ENCODE measurements at places on chromosomes 13 and 19.

- DNase-seq: no peak
These were observed 95.8 kb downstream of the WASF3 start for GRCh38 chr13:26653310-26653709.

DNA sequence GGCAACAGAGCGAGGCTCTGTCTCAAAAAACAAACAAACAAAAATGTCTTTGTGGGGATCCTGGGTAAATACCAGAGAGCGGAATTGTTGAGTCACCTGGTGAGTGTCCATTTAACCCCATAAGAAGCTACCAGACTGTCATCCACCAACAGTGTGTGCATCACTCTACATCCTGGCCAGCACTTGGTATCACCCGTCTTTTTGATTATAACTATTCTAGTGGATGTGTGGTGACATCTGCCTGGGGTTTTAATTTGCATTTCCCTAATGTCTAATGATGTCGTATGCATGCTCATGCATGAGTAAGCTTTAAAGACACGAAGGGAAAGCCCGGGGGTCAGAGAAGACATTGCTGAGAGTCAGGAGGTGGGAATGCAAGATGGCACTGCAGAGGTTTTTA lies 126.7 kb upstream of the MRI1 start:
- no peak for DNase-seq

GRCh38 chr13:113560645-113561416 lies 23.7 kb upstream of the TFDP1 start:
- DNase-seq: no peak

GRCh38 chr13:106523576-106523975 lies 11.9 kb downstream of the EFNB2 start:
- DNase-seq: peak; percentile 99

- no peak for DNase-seq
These were observed 284.4 kb downstream of the DIAPH3 start for GRCh38 chr13:59879281-59879680.

DNA sequence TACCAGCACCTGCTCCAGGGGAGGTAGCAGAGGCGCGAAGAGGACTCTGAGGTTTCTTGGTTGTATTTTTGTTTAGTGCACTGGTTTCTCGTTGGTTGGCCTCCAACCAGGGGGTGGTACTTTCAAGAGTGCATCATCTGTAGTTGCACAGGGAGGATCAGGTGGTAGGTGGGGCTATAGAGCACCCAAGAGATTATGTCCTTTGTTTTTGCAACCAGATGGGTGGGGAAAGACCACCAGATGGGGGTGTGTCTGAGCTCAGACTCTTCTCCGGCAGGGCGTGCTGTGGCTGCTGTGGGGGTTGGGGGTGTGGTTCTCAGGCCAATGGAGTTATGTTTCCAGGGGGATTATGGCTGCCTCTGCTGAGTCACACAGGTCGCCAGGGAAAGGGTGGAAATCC lies 254.4 kb upstream of the KLF12 start:
- no peak for DNase-seq

DNA sequence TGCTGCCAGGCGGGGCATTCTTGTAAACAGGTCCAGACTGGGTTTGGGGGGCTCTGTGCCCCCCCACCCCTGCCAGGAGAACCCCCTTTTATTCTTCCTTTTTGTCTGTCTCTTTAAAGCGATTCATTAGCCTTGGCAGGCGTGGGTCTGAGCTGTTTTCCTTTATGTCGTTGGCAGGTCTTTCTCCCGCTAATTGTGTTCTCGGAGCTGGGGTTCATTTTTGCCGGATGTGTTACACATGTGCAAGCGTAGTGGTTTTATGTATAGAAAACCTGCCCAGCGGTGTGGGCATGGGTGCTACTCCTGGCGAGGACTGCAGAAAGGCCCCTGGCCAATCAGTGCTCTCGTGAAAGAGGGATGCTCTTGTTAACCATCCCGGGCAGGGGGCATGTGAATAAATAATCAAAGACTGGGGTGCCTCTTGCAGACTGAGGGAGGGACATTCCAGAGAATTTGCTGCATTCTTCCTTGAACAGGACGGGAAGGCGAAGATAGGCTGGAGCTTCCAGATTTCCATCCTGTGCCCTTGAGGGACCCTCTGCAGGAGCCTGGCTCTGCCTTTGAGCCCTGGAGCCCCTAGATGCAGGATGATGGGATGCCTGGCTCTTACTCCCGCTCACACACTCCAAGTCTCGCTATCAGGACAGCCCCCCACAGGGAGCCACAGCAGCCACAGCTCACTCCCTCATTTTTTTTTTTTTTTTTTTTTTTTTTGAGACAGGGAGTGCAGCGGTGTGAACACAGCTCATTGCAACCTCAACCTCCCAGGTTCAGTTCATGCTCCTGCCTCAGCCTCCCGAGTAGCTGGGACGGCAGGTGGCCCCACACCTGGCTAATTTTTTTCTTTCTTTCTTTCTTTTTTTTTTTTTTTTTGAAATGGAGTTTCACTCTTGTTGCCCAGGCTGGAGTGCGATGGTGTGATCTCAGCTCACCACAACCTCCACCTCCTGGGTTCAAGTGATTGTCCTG lies 14.1 kb downstream of the CARM1 start:
- DNase-seq: no peak

GRCh38 chr19:52492994-52493470 lies 34.4 kb upstream of the ZNF808 start:
- DNase-seq: no peak

DNA sequence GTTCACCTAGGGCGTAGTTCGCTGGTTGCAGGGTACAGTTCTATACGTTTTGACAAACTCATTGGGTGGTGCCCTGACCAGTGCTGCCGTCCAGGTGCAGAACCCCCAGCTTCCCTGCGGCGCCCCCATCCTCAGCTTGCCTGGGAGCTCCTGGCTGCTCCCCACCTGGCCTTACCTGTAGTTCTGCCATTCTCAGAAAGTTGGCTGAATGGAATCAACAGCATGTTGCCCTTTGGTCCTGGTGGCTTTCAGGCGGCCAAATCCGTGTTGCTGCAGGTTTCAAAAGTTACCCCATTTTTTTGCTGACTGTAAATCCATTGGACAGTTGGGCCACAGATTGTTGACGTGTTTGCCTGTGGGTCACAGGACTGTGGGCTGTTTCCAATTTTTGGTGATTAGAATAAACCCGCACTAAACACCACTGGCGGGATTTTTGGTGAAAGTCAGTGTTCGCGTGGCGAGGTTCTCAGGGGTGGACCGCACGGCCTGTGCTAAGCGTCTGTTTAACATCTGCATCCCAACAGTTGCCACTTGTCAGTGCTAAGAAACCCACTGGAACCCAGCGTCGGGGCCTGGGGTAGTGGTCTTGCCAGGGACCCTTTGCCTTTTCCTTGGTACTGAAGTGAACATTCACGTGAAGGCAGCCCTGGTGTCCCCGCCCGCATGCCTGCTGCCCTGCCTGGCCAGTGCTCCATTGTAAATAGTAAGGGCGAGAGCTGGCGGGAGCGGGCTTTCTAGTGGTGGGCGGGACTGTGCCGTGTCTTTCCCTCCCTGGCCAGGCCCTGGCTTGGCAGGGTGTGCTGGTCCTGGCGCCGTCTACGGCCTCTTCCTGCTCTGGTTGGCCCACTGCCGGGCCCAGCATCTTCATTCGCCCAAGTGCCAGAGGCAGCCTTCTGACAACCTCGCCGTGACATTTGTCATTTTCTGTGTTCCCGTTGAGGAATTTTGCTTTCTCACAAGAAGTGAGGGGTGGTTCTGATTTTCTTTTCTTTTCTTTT lies 3.3 kb downstream of the DOT1L start:
- DNase-seq: no peak

- DNase-seq: no peak
These were observed 56.1 kb upstream of the SERPINE3 start for GRCh38 chr13:51283371-51283770.

DNA sequence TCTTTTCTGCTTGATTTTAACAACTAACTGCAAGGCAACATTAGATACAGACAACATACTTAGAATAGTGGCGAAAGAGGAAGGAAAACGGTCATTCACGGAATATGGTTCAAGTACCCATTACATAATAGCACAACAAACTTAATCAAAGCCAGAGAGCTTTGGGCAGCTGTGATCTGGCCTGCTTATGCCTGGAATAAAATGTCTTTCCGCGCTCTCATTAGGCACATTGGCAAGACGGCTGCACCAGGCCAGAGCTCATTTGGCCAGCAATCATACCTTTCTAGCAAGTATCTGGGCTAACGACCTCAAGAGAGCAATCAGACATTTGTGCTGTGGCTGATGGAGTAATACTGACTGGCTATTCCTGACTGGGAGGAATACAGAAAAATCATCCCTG lies 112.8 kb downstream of the NALCN start:
- DNase-seq: no peak

DNA sequence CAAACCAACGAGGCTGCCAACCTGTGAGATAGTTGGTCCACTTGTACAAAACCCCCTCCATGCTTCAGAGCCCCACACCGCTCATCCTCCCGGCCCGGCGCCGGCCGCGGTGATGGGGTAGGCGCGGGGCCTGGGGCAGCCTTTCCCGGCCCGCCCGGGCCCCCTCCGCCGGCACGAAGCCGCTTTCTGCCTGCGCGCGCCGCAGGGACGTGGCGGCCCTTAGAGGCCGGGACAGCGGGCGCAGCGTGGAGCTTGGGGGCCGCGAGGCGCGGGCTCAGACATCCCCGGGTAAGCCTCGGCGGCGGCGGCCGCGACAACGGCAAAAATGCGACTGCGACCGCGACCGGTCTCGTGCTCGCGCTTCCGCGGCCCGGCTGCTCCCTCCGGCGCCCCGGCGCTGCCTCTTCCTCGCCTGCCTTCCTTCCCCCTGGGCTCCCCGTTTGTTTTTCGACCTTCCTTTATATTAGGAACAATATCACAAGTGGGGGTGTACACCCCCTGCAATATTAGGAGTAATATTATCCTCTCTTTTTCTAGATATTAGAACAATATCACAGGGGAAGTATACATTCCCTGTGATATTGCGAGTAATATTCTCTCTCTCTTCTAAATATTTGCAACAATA lies 53.9 kb upstream of the CEACAM21 start:
- DNase-seq: no peak

- no peak for DNase-seq
These were observed 1.7 kb downstream of the AP1M1 start for GRCh38 chr19:16199275-16199932.

DNA sequence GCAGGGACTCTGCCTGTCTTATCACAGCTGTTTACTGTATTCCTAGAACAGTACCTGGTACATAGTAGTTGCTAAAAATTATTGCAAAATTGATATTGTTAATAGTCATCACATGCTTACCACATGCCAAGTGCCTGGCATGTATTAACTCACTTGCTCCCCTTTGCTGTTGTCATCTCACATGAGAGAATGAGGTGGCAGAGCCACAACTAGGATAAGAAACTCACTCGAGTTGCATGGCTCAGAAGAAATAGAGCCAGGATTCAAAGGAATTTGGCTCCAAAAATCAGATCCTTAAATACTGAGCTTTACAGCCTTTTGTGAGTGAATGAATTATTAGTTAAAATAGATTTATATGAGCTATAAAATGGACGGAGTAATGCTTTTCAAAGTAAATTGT lies 42.6 kb downstream of the B3GLCT start:
- no peak for DNase-seq

- no peak for DNase-seq
These were observed 24.0 kb downstream of the STARD13 start for GRCh38 chr13:33261387-33262061.

GRCh38 chr19:19181488-19181998 lies 10.4 kb downstream of the BORCS8 start:
- no peak for DNase-seq

- DNase-seq: no peak
These were observed 7.5 kb downstream of the IGLON5 start for GRCh38 chr19:51318687-51319648.

DNA sequence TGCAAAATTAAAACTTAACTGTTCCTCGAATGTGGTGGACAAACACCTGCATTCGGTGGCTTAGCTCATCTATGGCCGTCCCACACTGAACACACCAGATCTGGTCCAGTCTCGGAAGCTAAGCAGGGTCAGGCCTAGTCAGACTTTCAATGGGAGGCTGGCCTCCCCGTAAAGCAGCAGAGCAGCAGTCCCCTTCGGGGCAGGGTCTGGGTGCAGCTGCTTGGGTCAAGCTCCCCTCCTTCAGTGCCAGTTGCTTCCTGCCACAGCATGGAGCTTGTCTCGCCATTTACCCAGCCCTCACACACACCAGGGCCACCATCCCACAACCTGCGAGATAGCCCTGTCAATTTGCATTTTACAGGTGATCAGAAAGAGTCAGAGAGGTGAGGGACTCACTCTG lies 93.2 kb downstream of the TUBA3C start:
- no peak for DNase-seq

DNA sequence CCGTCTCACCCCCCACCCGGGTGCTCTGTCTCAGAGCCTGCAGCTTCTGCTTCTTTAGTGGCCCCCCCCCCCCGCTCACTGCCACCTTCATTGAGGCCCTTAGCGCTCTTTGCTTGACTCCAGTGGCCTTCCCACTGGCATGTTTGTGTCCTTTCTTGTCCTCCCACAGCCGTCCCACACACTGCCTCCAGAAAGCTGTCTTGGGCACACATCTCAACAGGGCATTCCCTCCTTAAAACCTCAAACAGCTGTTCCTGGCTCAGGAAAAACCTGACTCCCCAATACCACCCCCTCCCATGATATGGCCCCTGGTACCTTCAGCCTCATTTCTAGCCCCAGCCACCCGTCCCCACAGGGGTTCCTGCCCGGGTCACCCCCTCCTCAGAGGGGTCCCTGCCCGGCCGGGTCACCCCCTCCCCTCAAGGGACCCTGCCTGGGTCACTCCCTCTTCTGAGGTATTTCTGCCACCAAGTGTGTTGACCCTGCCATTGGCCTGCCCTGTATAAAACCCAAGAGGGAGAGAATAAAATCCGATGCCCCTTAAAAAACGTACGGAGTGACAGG lies 8.9 kb downstream of the B3GLCT start:
- no peak for DNase-seq

GRCh38 chr13:49421391-49421790 lies 22.5 kb downstream of the CAB39L start:
- DNase-seq: no peak

GRCh38 chr19:15195371-15196334 lies 5.1 kb downstream of the NOTCH3 start:
- DNase-seq: no peak

GRCh38 chr19:5367530-5368133 lies 27.0 kb upstream of the PTPRS start:
- no peak for DNase-seq

GRCh38 chr13:21243045-21243897 lies 66.8 kb downstream of the MRPL57 start:
- no peak for DNase-seq

- DNase-seq: no peak
These were observed 527.1 kb downstream of the UQCRFS1 start for GRCh38 chr19:28685802-28686201.

DNA sequence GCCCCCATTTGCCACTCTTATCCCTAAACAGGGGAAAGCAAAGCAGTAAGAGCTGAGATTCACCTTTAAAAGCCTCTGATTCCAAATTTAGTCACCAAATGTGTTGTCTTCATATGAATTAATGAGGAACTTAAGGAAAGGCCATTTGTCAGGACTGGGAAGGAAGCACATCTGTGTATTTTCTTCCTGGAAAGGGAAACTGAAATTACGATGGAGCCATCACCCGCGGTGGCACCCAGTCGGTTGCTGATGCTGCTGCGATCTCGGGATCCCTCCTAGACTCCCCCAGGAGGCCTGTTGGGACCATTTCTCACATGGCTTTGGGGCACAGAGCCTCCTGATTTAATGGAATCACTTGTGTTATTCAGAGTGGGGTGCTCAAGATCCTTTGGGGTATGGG lies 7.4 kb upstream of the IL4I1 start:
- no peak for DNase-seq

- DNase-seq: no peak
These were observed 7.5 kb downstream of the FAM124A start for GRCh38 chr13:51229731-51230130.

All from NCI-H1694 (cell line).